Tongue (tissue), 3 donors: ENCODE measurements at places on chromosomes 13 and 19. TPM values are rescaled to one million over a fixed set of nuclear protein-coding genes. Genes with fewer than 3 reads are reported as not detected.

DNA sequence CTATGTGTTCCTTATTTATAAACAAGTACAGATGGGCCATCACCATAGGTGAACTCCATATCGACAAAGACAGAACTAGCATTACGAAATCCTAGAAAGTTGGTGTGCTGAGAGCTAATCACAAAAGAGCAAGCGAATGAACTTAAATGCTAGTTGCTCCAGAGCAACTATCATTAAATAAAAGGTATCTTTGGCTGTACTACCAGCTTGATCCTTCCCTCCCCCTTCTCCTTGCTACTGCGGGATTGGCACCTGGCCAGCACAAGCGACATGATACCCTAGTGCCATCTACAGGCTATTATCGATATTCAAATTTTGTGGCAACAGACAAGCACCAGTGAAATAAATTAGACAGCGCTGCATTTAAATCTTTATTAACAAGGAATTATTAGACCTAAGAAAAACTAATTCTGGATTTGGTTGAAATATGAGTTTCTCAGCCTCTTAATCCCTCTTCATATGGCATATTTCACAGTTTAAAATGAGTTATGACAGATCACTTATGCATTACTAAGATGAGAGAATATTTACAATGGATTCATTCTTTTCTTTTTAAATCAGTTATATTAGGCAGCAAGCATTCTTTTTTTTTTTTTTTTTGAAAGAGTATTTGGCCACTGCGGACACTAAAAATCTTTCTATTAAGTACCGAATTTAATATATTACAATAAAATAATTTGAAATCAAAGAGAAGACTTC is 5.8 kb downstream of the PCDH9 start:
- peak; percentile 94 for DNase-seq

DNA sequence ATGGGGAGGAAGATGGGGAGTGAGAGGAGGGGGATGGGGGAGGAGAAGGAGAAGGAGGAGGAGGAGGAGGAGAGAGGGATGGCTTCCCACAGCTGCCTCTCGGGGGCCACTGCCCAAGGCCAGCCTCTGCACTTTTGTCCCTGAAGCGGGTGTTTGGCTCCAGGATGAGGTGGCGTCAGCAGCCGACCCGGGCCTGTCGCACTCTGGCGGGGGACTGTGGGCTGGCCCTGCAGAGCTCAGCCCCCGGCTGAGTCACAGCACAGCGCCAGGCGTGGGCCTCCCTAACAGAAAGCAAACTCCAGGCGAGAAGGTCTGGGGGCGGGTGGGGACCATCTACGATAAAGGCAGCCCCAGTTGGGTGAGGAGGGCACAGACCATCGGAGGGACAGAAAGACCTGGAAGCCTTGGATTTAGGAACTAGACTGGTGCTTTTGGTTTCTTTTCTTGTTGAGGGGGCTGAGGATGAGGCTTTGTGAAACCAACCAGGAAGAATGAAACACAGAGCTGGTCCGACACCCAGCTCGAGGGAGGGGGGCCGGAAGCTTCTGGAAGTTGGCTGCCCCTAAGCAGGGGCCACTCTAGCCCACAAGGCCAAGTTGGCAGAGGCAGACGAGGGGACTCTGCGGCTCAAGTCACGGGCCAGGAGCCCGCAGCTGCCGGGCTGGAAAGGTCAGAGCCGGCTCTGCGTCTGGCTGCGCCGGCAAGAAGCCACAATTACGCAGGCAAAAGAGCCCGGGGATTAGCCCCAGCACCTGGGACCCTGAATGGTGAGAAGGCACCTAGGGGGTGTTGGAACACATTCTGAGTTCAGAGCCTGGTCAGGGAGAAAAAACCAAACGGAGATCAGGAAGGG is 18.2 kb downstream of the LSM4 start:
- peak; percentile 91 for DNase-seq

GRCh38 chr19:46924874-46925547 is 64.2 kb downstream of the ARHGAP35 start:
- no peak for DNase-seq

DNA sequence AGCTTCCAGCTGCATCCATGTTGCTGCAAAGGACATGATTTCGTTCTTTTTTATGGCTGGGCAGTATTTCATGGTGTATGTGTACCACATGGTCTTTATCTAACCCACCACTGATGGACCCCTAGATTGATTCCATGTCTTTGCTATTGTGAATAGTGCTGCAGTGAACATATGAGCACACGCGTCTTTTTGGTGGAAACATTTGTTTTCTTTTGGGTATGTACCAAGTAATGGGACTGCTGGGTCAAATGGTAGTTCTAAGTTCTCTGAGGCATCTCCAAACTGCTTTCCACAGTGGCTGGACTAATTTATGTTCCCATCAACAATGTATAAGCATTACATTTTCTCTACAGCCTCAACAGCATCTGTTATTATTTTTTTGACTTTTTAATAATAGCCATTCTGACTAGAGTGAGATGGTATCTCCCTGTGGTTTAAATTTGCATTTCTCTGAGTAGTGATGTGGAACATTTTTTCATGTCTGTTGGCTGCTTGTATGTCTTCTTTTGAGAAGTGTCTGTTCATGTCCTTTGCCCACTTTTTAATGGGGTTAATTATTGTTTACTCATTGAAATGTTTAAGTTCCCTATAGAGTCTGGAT is 6.8 kb upstream of the UBE2L5 start:
- no peak for DNase-seq

DNA sequence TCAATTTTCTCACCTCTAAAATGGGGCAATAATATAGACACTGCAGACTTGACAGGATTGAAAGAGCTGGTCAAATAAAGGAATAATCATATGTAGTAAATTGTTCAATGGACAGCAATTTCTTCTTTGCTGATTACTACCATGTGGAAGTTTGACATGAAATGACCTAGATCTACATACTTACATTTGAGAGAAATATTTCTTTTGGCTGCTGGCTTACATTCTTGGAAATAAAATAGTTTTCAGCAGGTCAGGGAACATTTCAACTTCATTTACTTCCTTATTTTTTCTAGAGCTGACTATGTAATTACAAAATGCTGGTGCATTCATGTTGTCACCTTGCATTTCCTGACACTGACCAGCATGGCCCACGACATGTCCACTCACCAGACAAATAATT is 294.6 kb upstream of the MIR17HG start:
- DNase-seq: peak; percentile 13

Gene IRGC
- total RNA-seq: not detected

Gene PTGER1
- not detected for total RNA-seq

DNA sequence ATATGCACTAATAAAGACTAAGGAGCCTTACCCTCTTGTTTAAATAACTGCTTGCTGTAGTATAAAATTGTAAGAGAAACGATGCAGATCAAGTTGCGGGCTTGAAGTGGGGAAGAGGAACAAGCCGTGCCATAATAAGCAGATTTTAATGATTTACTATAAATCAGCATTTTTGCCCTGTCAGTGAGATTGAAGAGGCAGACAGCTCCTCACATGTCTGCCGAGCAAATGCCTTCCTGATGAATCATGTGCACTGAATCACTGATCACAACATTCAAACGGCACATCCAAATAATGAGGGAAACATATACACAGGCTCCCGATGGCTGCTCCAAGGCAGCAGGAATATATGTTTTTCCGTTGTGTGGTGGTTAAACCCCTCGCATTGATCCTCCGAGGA is 282.9 kb downstream of the TSHZ3 start:
- no peak for DNase-seq

GRCh38 chr19:41311613-41312012 is 1.6 kb downstream of the CCDC97 start:
- no peak for DNase-seq
